ENCODE measurements at places on chromosomes 1 and 21.

GRCh38 chr1:209651138-209651587 lies 1.1 kb downstream of the LAMB3 start:
- DNase-seq = no peak

- no peak for DNase-seq
Measured at GRCh38 chr1:207883660-207884250, 27.2 kb downstream of the CD34 start.

- DNase-seq = no peak
Measured at GRCh38 chr1:92262516-92262915, 36.3 kb downstream of the GLMN start.

DNA sequence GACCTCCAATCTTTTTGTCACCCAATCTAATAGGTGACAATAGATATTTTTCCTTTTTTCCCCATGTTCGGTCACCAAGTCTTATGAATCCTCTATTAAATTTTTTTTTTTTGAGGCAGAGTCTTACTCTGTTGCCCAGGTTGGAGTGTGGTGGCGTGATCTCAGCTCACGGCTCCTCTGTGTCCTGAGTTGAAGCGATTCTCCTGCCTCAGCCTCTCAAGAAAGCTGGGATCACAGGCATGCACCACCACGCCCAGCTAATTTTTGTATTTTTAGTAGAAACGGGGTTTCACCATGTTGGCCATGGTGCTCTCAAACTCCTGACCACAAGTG lies 42.5 kb upstream of the MTF1 start:
- no peak for DNase-seq

GRCh38 chr1:85554630-85555327 lies 25.8 kb upstream of the CCN1 start:
- no peak for DNase-seq

DNA sequence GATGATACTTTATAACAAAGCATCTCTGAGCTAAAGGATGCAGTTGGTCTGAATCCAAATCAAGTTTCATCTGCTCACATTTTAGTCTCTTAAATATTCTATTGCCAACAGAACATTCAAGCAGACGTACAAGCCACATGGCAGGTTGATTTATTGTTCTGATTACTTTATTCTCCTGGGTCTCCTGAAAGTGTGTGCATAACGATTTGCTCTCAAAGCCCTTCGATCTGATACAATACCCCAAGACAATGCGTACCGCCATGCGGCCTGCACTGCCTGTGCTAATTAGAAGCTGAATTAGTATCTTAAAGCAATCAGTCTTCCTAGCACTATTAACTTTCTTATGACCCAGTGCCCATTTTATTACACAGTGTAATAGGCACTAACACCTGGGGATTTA lies 56.9 kb downstream of the FHAD1 start:
- no peak for DNase-seq

GRCh38 chr1:95948023-95948422 lies 714.0 kb downstream of the RWDD3 start:
- DNase-seq = no peak

- peak; percentile 72 for DNase-seq
Measured at GRCh38 chr1:222617367-222617951, 438 bp upstream of the MIA3 start.

- no peak for DNase-seq
Measured at GRCh38 chr21:44267655-44268142, 6.0 kb upstream of the DNMT3L start.

GRCh38 chr1:224014330-224014649 lies 99.6 kb upstream of the FBXO28 start:
- DNase-seq = no peak

GRCh38 chr1:95440511-95440910 lies 206.5 kb downstream of the RWDD3 start:
- DNase-seq = no peak

Data from bone marrow (tissue), 2 donors.